ENCODE measurements at places on chromosomes 12 and 14. TPM values are rescaled to one million over a fixed set of nuclear protein-coding genes. Genes with fewer than 3 reads are reported as not detected.
A peak's percentile ranks its signal among the peaks of the same experiment; 100 is the strongest.

GRCh38 chr14:75484711-75485429 is 37.4 kb upstream of the BATF start:
- no peak for DNase-seq

DNA sequence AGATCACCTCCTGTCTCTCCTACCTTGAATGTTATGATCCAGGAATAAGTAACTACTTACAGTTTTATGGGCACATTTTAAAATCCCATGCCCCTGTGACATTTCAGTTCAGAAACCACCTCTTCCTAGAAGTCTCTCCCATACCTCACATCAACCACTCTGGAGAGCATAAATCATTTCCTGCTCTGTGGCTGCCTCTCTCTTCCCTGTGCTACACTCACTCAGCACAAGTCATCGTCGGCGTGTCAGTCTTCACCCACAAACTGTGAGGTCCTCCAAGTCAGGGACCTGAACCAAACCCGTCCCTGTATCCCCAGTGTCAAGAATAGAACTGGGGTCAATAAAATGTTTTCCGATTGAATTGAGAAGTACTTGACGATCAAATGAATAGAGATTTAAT is 863.3 kb downstream of the BCL11B start:
- no peak for DNase-seq

DNA sequence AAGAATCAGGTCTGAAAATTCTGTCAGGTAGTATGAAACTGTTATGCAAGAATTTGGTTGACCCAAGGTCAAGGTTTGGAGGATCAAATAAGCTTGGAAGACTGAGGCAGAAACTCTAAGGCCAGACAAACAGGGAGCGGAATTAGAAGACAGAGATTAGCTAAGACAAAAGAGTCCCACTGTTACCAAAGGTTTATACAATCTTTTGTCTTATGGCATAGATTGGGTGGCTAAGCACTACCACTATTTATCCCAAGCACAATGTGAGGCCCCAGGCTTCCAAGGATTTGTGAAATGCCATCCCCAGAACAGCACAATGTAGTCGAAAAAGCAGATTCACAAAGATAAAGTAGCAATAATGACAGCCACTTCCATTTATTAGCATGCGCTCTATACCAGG is 311.2 kb downstream of the SEC23A start:
- DNase-seq = no peak

- no peak for DNase-seq
Observed at GRCh38 chr12:64824130-64824499, 332 bp upstream of the TBC1D30 start.

- no peak for DNase-seq
Observed at GRCh38 chr14:77561881-77562280, 54.6 kb downstream of the SPTLC2 start.

- DNase-seq = no peak
Observed at GRCh38 chr14:89388853-89389252, 28.2 kb downstream of the FOXN3 start.

- DNase-seq = no peak
Observed at GRCh38 chr12:109440851-109441490, 36.1 kb downstream of the KCTD10 start.

- DNase-seq = no peak
Observed at GRCh38 chr14:23025151-23025814, 9.4 kb downstream of the PSMB5 start.

GRCh38 chr12:107571492-107571891 is 114.1 kb upstream of the PWP1 start:
- DNase-seq = no peak

DNA sequence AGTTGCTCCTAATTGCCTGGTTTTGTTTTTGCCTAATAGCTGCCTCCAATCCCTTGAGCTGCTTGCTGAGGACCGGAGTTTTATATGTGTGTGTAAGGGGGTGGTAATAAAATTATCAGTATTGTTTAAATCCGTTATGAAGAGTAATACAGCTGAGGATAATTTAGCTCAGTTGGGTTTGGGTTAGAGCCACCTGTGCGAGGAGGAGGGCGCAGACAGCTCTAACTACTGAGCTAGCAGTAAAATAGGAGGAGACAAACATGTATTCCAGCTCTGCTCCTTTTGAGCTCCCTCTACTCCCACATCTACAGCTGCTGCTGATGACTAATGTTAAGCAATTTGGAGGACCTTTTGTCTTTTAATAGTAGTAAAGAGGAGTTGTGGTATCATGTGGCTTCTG is 61.5 kb downstream of the SPATS2 start:
- peak; percentile 44 for DNase-seq

DNA sequence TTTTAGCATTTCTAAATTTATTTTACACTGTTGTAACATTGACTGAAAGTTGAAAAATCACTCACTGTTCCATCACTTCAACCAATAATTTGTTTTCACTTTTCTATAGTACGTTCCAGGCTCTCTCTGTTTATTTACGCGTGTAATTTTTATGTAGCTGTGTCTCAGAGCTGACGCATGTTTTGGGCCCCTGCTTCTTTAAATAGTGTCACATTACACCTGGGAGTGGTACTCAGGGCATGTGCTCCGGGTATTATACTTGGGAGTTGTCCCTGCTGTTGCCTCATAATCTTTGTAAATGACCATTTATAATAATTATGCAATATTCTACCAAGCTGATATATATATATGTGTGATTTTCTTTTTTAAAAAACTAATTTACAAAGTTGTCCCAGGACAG is 132.8 kb upstream of the CPM start:
- DNase-seq = no peak

DNA sequence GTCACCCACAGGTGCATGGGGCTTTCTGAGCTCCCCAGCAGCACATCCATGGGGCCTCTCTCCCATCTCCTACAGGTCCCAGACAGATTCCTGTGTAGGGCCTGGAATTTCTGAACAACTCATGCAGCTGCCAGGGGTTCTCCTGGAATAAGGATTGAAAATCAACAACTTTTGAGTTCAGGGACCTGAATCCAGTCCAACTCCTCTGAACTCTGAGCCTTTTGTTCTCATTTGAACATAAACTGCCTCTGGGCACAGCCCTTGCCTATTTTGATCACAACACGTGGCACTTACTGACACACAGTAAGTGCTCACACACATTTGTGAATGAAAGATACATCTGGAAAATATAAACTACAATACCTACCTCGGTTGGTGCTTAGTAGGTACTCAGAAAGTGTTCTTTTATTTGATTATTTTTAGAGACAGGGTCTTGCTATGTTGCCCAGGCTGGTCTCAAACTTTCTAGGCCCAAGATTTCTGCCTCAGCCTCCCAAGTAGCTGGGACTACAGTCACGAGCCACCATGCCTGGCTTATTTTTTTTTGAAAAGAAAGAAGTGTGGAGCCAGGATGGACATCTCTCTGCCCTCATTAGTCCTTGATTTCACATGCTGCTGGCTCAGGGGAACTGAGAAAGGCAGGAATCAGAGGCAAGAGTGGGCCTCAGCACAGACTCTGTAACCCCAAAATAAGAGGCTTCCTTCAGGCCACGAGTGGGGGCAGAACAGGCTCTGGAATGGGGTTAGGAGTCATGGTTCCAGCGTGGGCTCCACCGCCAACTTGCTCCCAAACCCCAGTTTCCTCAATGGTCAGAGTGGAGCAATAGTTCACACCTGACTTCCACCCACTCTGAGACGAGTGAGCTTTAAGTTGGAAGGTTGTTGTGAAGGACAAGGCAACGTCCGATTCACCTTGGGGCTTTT is 27.0 kb downstream of the SYNE3 start:
- no peak for DNase-seq

- DNase-seq = no peak
Observed at GRCh38 chr12:111841236-111841749, 735 bp upstream of the MAPKAPK5 start.

GRCh38 chr14:74988131-74988530 is 14.6 kb upstream of the EIF2B2 start:
- no peak for DNase-seq

DNA sequence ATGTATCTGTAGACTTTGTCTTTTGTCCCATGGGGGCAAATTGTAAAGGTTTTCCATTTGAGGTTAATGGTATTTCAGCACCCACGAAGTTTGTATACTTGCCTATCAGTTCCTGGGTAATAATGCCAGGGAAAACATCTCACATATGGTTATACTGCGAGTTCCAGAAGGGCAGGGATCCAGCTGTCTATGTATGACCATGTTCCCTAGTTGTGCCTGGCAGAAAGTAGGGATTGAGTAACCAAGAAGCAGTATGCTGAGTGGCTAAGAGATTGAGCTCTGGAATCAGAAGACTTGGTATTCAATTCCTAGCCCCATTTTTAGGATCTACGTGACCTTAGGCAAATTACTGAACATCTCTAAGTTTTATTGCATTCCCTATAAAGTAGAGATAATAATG is 173.2 kb upstream of the PWP1 start:
- no peak for DNase-seq

DNA sequence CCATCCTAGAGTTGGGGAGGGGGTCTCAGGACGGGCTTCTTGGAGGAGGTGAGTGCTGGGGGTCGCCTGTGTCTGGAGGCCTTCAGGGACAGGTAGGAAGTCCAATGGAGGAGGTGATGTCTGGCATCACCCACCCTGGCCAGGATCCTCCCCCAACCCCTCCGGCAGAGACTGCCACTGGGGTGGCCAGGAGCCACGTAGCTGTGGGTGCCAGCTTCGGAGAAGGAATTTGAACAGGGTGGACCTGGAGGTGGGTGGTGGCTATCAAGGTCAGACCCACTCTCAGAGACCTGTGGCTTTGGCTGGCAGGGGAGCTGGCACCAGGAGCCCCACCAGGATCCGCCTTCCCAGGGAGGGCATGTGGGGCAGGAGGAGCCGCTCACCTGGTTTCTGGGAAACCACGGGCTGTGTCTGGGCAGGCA is 9.1 kb downstream of the CEP170B start:
- no peak for DNase-seq

DNA sequence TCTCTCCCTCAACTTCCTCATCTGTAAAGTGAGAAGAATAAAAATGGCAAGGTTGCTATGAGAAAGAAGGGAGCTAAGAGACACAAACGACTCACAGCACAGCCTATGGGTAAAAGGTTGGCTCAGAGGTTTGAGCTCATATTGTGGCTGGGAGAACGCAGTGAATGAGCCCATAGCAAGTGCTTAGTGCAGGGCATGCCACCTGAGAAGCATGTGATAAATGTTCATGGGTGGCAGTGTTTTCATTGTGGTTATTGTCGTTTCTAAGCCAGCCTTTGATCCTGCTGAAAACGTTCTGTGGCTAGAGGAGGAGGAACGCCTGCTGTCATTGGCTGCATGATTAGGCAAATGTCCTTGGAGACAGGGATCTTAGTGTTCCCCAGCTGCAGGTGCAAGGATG is 150.4 kb downstream of the KSR2 start:
- DNase-seq = no peak

- no peak for DNase-seq
Observed at GRCh38 chr14:44081146-44081545, 425.9 kb downstream of the FSCB start.

- DNase-seq = no peak
Observed at GRCh38 chr12:96053476-96054243, 18.3 kb upstream of the LTA4H start.

DNA sequence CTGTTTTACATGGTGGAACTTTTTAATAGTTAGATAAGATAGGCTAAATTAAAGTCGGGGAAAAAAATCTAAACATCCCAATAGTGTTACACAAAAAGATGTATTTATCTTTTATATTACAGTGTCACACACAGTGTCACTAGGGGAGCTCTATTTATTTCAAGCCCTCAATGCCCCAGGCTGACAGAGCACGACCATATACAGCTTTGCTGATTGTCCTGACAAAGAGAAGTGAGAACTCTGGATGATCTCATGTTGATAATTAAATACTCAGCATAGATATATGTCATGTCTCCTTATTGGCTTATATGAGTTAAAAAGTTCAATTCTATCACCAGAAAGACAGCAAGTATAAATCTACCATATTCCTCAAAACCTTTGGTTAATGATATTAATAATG is 594.3 kb downstream of the LRFN5 start:
- DNase-seq = no peak

- DNase-seq = peak; percentile 96
Observed at GRCh38 chr14:51846631-51847488, 13.6 kb upstream of the GNG2 start.

- no peak for DNase-seq
Observed at GRCh38 chr12:110001596-110001995, 2.4 kb downstream of the ANKRD13A start.

- no peak for DNase-seq
Observed at GRCh38 chr12:109523504-109523903, 46.1 kb downstream of the UBE3B start.

- no peak for DNase-seq
Observed at GRCh38 chr12:54415221-54415929, 3.7 kb downstream of the ITGA5 start.

DNA sequence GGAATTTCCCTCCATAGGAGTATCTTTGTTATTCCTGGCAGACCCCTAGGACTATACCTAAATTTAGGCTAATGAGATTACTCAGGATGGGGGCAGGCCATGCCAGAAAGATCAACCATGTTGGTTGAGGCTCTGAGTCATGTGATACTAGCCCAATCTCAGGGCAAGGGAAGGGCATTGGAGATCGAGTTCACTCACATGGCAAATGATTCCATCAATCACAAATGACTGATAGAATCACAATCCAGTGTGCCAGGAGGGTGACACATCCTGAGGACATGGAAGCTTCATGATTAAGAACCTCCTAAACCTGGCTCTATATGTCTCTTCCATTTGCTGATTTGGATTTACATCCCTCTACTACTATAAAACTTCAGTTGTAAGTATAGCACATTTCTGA is 182.3 kb downstream of the NTF3 start:
- no peak for DNase-seq

The SLC16A7 gene
- total RNA-seq = 32.8 TPM

The SERPINA10 gene
- total RNA-seq = not detected

The PLEKHD1 gene
- total RNA-seq = 0.12 TPM

The OTUB2 gene
- 0.17 TPM for total RNA-seq

The TSPAN8 gene
- not detected for total RNA-seq

The ESPL1 gene
- 2.4 TPM for total RNA-seq

The PNMA1 gene
- total RNA-seq = 29.6 TPM

The TCL1B gene
- 5.5 TPM for total RNA-seq

The GLIPR1L1 gene
- not detected for total RNA-seq

The RBP5 gene
- 0.63 TPM for total RNA-seq

The SYCP3 gene
- 0.80 TPM for total RNA-seq

The SYNE3 gene
- total RNA-seq = 76.1 TPM

The CLEC2D gene
- total RNA-seq = 426 TPM

The NOXRED1 gene
- total RNA-seq = 1.5 TPM

The OR4Q3 gene
- total RNA-seq = not detected

The ACRBP gene
- 12.3 TPM for total RNA-seq

The P2RX4 gene
- total RNA-seq = 30.4 TPM

The NRXN3 gene
- total RNA-seq = not detected

The CBX5 gene
- 64.8 TPM for total RNA-seq

The TPH2 gene
- total RNA-seq = not detected
